MCF 10A (cell line): ENCODE measurements at places on chromosomes 2 and 18. TPM values are rescaled to one million over a fixed set of nuclear protein-coding genes. Genes with fewer than 3 reads are reported as not detected.

DNA sequence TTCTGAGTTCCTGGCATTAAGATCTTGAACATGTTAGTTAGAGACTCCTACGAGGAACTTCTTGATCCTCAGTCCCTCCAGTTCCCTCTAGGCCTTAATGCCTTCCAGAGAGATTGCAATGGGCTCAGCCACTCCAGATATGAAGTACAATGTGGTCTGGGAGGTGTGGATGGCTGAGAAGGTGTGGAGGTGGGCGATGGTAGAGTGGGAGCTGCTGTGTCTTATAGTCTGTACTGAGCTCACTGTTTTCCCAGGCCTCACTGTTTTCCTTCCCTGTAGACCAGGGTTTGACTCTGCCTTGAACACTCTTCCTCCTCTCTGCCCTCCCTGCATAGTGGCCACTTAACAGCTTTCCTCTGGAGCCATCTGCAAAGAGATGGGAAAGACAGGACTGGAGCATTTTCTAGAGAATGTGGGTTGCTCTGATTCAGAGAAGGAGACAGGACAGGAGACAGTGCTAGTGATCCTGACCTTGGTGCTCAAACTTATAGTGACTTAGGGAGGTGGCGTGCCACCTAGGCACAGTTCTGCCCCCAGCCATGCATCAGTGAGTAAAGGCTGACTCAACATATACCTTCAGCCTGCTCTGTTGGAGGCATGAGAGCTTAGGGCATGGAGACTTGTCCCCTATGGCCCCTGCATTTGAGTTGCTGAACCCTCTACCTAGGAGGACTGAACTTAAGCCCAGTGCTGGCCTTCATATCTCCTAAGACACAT, 129.7 kb downstream of the TDRD15 start:
- H3K36me3 ChIP-seq, result no peaks in the 10 kb centered on the region
- no peak overlapping the region for H3K27ac ChIP-seq
- H3K27me3 ChIP-seq, result no peaks in the 10 kb centered on the region

- no peak overlapping the region for H3K4me3 ChIP-seq
- no peaks in the 10 kb centered on the region for H3K36me3 ChIP-seq
- no peak for DNase-seq
- no peak overlapping the region for H3K27ac ChIP-seq
- H3K27me3 ChIP-seq, result no peaks in the 10 kb centered on the region
- H3K4me1 ChIP-seq, result peaks cover 23% of the 10 kb centered on the region
Measured at GRCh38 chr18:32910694-32911296, 138.0 kb upstream of the KLHL14 start.

DNA sequence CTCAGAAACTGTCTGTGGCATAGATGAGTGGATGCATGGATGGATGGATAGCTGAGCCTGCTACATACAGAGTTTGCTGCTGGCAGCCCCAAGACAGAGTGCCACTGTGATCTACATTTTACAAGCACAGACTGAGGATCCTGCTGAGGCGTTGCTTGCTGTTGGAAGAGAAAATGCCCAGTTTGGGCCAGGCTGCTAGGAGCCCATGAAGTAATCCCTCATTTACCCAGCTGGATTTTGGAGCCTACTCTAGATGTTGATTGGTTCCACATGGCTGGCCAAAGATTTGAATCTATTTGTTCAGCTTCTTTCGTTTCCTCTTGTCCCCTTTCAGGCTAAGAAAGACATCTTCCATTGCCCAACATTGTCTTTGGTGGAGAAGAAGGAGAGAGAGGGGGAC, 261.3 kb downstream of the CLIP4 start:
- H3K27ac ChIP-seq, result no peak overlapping the region
- H3K4me1 ChIP-seq, result no peaks in the 10 kb centered on the region
- H3K27me3 ChIP-seq, result peaks cover 34% of the 10 kb centered on the region
- DNase-seq, result no peak

Gene SLC4A5
- 0.12 and 0.70 TPM in 2 replicates for total RNA-seq

GRCh38 chr2:73822276-73822675, 6.5 kb upstream of the STAMBP start:
- no peak overlapping the region for H3K4me3 ChIP-seq
- DNase-seq, result no peak
- H3K27ac ChIP-seq, result no peak overlapping the region

Gene NOSTRIN
- 0.44 and 0.51 TPM in 2 replicates for total RNA-seq

GRCh38 chr2:11996618-11997017, 250.2 kb downstream of the LPIN1 start:
- peaks cover 14% of the 10 kb centered on the region for H3K4me1 ChIP-seq
- H3K27me3 ChIP-seq, result no peaks in the 10 kb centered on the region
- H3K4me3 ChIP-seq, result no peak overlapping the region

GRCh38 chr2:7886666-7887065, 795.2 kb upstream of the ID2 start:
- no peaks in the 10 kb centered on the region for H3K4me1 ChIP-seq
- no peak overlapping the region for H3K4me3 ChIP-seq
- DNase-seq, result no peak
- H3K36me3 ChIP-seq, result no peaks in the 10 kb centered on the region
- H3K27ac ChIP-seq, result no peak overlapping the region
- H3K27me3 ChIP-seq, result no peaks in the 10 kb centered on the region

- no peak for DNase-seq
- H3K27ac ChIP-seq, result no peak overlapping the region
- H3K4me3 ChIP-seq, result no peak overlapping the region
- no peaks in the 10 kb centered on the region for H3K36me3 ChIP-seq
- no peaks in the 10 kb centered on the region for H3K4me1 ChIP-seq
- peaks cover 50% of the 10 kb centered on the region for H3K27me3 ChIP-seq
Measured at GRCh38 chr2:95062242-95063085, 37.0 kb downstream of the MAL start.
